ENCODE measurements at places on chromosomes 6 and 20. TPM values are rescaled to one million over a fixed set of nuclear protein-coding genes. Genes with fewer than 3 reads are reported as not detected.

SLC17A3 gene
- total RNA-seq = not detected

DYNLT2 gene
- total RNA-seq = 0.22 TPM

ZKSCAN4 gene
- 3.1 TPM for total RNA-seq

MCM3 gene
- total RNA-seq = 47.3 TPM

TEAD3 gene
- total RNA-seq = 0.20 TPM

ELOVL5 gene
- total RNA-seq = 67.6 TPM

BHLHE23 gene
- total RNA-seq = not detected

CST1 gene
- total RNA-seq = not detected

TREML1 gene
- not detected for total RNA-seq

ADGB gene
- not detected for total RNA-seq

ITPR3 gene
- 6.7 TPM for total RNA-seq

TFEB gene
- total RNA-seq = 5.0 TPM

KHDC1L gene
- not detected for total RNA-seq

ECT2L gene
- total RNA-seq = not detected

PI3 gene
- not detected for total RNA-seq

PBOV1 gene
- total RNA-seq = not detected

KIF3B gene
- total RNA-seq = 22.6 TPM

MRPS18A gene
- total RNA-seq = 40.8 TPM

FHL5 gene
- total RNA-seq = not detected

ZNF217 gene
- total RNA-seq = 9.7 TPM

GMEB2 gene
- total RNA-seq = 5.4 TPM

TFAP2B gene
- total RNA-seq = not detected

IMPG1 gene
- total RNA-seq = not detected

VSTM2L gene
- total RNA-seq = under 0.01 TPM

GSTA3 gene
- total RNA-seq = not detected

NELFCD gene
- total RNA-seq = 51.0 TPM

RNF182 gene
- 0.22 TPM for total RNA-seq

SASH1 gene
- 116 TPM for total RNA-seq

LPIN3 gene
- total RNA-seq = 0.65 TPM

HEY2 gene
- 0.22 TPM for total RNA-seq

PAK5 gene
- total RNA-seq = not detected

BPIFA1 gene
- not detected for total RNA-seq

ATP6V1G2 gene
- 0.20 TPM for total RNA-seq

TRIM38 gene
- total RNA-seq = 4.8 TPM

CRISP2 gene
- not detected for total RNA-seq

INSM1 gene
- total RNA-seq = not detected

RAMACL gene
- total RNA-seq = 1.3 TPM

BACH2 gene
- 2.8 TPM for total RNA-seq

MOG gene
- not detected for total RNA-seq

NR2E1 gene
- total RNA-seq = not detected

NOTCH4 gene
- 9.1 TPM for total RNA-seq

Measured in lung microvascular endothelial cell (primary cell).